ENCODE measurements at places on chromosomes 16 and 17. TPM values are rescaled to one million over a fixed set of nuclear protein-coding genes. Genes with fewer than 3 reads are reported as not detected.

DNA sequence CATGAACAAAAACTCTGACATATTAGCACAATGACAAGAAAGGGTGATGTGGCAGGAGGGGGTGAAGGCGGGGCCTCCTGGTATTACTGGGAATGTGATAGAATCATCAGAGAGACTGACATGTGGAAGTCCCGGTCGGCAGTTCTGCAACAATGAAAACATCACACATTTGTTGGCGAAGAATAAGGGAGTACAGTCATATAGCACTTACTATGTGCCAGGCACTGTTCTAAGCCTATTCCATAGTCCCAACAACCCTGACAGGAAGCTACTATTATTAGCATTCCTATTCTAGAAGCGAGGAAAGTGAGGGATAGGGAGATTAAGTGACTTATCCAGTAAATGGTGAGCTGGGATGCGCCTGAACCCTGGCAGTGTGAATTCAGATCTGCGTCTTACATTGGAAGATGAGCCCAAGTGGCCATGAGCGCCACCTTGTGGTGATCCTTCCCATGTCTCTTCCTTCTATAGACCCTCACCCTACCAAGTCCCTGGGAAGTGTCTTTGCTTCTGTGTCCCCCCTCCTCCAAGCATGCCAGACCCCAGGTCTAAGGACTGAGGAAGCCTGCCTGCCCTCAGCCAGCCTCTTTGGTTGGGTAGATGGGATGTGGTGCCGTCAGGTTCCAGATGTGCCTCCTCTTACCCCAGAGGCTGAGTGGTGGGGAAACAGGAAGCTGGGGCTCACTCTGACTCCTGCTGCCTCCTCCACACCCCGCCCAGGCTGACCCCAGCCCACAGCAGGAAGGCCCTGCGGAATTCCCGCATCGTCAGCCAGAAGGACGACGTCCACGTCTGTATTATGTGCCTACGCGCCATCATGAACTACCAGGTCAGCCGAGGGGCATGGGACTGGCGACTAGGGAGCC lies 14.0 kb downstream of the FMNL1 start:
- no peaks in the 10 kb centered on the region for H3K27me3 ChIP-seq
- no peaks in the 10 kb centered on the region for H3K36me3 ChIP-seq
- DNase-seq: peak; percentile 76
- H3K27ac ChIP-seq: no peak overlapping the region

GRCh38 chr16:361872-362701 lies 8.3 kb downstream of the MRPL28 start:
- no peaks in the 10 kb centered on the region for H3K4me1 ChIP-seq
- H3K4me3 ChIP-seq: no peak overlapping the region
- H3K27ac ChIP-seq: no peak overlapping the region
- peak; percentile 91 for DNase-seq

- no peaks in the 10 kb centered on the region for H3K27me3 ChIP-seq
- H3K4me1 ChIP-seq: no peaks in the 10 kb centered on the region
- DNase-seq: no peak
- H3K4me3 ChIP-seq: no peak overlapping the region
Observed at GRCh38 chr17:59767176-59767575, 59.7 kb downstream of the VMP1 start.

- no peaks in the 10 kb centered on the region for H3K27me3 ChIP-seq
- H3K36me3 ChIP-seq: no peaks in the 10 kb centered on the region
- peak overlapping the region; percentile 94 for H3K27ac ChIP-seq
- H3K4me1 ChIP-seq: no peaks in the 10 kb centered on the region
Observed at GRCh38 chr17:82216301-82217119, 3.9 kb upstream of the CCDC57 start.

GRCh38 chr17:17785407-17785806 lies 51.4 kb downstream of the SREBF1 start:
- H3K4me1 ChIP-seq: peaks cover 32% of the 10 kb centered on the region
- no peak overlapping the region for H3K4me3 ChIP-seq
- H3K27ac ChIP-seq: no peak overlapping the region
- no peak for DNase-seq

- no peaks in the 10 kb centered on the region for H3K36me3 ChIP-seq
- H3K27me3 ChIP-seq: no peaks in the 10 kb centered on the region
- H3K27ac ChIP-seq: no peak overlapping the region
- no peak overlapping the region for H3K4me3 ChIP-seq
- no peaks in the 10 kb centered on the region for H3K4me1 ChIP-seq
Observed at GRCh38 chr17:72691017-72691416, 401.5 kb downstream of the SLC39A11 start.

DNA sequence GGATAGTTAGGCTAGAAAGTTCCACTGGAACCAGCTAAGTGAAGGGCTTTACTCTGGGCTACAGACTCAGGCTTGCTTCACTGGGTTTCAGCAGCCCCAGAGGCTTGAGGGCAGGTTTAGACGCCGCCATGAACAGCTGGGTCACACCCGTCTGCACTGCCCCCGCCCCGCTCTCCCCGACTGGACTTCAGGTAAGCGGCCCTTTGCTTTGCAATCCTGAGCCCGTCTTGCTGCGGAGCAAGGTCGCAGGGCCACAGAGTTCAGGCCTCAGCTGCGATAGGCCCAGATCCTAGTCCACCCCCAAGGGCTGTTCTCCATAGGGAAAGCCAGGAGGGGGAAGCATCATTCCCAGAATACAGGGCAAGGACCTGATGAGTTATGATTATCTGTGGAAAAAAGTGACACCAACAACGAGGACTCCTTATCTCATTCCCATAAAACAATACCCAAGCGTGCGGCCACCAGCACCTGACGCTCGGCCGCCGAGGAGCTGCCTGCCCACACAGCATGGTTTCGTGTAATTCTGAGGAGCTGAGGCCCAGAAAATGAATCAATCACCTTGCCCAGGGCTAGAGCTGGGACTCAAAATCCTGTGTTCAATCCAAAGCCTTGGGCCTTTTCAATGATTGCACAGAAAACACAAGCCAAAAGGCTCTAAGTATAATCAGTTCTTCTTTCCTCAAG lies 20.4 kb downstream of the MEAK7 start:
- no peak overlapping the region for H3K4me3 ChIP-seq
- no peaks in the 10 kb centered on the region for H3K27me3 ChIP-seq
- H3K36me3 ChIP-seq: peaks cover 3% of the 10 kb centered on the region
- no peak for DNase-seq

- DNase-seq: no peak
- no peak overlapping the region for H3K27ac ChIP-seq
- H3K4me3 ChIP-seq: no peak overlapping the region
Observed at GRCh38 chr16:86774931-86775330, 196.6 kb downstream of the FOXL1 start.

GRCh38 chr17:8158267-8159031 lies 4.3 kb downstream of the VAMP2 start:
- peak; percentile 91 for DNase-seq
- H3K27me3 ChIP-seq: no peaks in the 10 kb centered on the region
- H3K36me3 ChIP-seq: peaks cover 2% of the 10 kb centered on the region
- H3K27ac ChIP-seq: peak overlapping the region; percentile 99
- peak overlapping the region; percentile 7 for H3K4me3 ChIP-seq

- DNase-seq: no peak
- H3K4me3 ChIP-seq: no peak overlapping the region
- H3K4me1 ChIP-seq: no peaks in the 10 kb centered on the region
- no peak overlapping the region for H3K27ac ChIP-seq
Observed at GRCh38 chr16:12532871-12533610, 270.6 kb downstream of the CPPED1 start.

DNA sequence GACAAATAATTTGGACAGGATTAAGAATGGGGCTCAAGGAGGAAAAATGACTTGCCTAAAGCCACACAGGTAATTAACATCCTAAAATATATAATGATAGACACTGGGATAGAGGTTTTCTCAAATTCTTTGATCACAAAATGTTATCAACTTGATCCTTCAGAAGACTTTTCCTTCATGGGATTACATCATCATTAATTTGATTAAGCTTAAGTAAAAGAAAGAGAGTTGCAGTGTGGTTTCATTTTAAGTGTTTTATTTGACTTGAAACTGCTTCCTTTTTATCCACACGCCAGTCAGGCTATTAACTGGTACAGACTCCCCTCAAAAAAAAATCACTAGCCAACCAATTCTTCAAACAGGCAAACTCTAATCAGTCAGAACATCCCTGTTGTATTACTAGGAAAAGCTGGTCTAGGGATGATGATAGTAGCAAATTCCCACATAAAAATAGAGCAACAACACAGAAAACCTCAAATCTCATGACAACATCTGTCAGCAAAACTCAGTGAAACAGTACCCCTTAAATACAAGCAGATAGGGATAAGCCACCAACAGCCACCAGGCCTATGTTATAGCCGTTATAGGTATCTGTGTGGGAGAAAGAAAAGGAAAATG lies 32.5 kb downstream of the AKAP10 start:
- H3K4me1 ChIP-seq: no peaks in the 10 kb centered on the region
- H3K27ac ChIP-seq: no peak overlapping the region
- no peak for DNase-seq
- no peaks in the 10 kb centered on the region for H3K27me3 ChIP-seq
- H3K36me3 ChIP-seq: peaks cover 7% of the 10 kb centered on the region

DNA sequence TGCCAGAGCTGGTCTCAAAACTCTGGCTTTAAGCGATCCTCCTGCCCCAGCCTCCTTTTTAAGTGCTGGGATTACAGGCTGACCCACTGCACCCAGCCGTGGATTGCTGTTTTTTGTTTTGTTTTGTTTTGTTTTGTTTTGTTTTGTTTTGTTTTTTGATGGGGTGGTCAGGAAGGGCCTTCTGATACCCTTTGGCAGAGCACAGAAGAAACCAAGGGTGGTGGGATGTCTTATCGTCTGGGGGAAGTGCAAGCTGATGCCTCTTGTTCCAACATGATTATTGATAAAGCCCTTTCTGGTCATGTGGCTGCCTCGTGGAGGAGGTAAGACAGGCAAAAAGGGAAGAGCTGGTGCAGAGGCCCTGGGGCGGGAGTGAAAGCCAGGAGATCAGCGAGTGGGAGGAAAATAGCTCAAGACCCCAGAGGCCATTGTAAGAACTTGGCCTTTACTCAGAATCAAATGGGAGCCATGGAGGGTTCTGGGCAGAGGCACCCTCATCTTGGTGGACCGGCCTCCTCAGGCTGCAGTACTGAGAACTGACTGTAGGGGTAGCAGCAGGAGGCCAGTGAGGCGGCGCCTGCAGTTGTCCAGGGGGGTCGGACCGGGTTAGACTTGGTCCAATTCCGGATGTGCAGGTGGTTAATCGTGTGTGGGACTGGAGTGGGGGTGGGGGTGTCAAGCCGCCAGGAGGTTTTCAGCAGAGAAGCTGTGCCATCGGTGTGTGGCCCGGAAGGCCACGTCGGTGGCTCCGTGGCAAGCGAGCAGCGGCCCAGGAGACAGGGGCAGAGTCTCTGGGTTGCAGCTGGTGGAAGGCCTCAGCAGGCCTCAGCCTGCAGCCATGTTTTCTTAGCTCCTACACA lies 84.4 kb upstream of the GSE1 start:
- H3K4me1 ChIP-seq: no peaks in the 10 kb centered on the region
- no peaks in the 10 kb centered on the region for H3K36me3 ChIP-seq
- H3K4me3 ChIP-seq: no peak overlapping the region

GRCh38 chr17:79077587-79077986 lies 3.0 kb downstream of the ENGASE start:
- no peak for DNase-seq
- peaks cover 17% of the 10 kb centered on the region for H3K36me3 ChIP-seq
- H3K4me1 ChIP-seq: peaks cover 7% of the 10 kb centered on the region
- no peak overlapping the region for H3K4me3 ChIP-seq
- H3K27me3 ChIP-seq: no peaks in the 10 kb centered on the region

DNA sequence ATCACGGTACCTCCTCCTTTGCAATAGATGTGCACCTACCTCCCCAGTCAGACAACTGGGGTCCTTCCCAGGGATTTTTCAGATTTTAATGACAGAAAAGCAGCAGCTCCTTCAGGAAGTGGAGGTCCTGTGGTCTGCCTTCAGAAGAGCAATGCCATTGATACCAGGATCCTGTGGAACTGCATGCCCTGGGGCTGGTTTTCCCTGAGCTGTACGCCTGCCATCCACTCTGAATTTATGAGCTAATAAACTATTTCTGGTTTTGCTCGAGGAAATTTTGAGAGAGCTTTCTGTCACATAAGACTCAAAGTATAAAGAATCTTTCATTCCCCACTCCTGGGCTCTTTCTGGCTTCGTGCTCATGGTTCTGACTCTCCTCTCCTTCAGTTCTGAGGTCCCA lies 10.0 kb upstream of the CCL23 start:
- no peaks in the 10 kb centered on the region for H3K4me1 ChIP-seq
- DNase-seq: no peak
- H3K4me3 ChIP-seq: no peak overlapping the region

- no peaks in the 10 kb centered on the region for H3K27me3 ChIP-seq
- H3K36me3 ChIP-seq: no peaks in the 10 kb centered on the region
- H3K4me1 ChIP-seq: peaks cover 29% of the 10 kb centered on the region
- no peak for DNase-seq
- no peak overlapping the region for H3K4me3 ChIP-seq
Observed at GRCh38 chr16:11080999-11081630, 136.8 kb downstream of the CLEC16A start.

DNA sequence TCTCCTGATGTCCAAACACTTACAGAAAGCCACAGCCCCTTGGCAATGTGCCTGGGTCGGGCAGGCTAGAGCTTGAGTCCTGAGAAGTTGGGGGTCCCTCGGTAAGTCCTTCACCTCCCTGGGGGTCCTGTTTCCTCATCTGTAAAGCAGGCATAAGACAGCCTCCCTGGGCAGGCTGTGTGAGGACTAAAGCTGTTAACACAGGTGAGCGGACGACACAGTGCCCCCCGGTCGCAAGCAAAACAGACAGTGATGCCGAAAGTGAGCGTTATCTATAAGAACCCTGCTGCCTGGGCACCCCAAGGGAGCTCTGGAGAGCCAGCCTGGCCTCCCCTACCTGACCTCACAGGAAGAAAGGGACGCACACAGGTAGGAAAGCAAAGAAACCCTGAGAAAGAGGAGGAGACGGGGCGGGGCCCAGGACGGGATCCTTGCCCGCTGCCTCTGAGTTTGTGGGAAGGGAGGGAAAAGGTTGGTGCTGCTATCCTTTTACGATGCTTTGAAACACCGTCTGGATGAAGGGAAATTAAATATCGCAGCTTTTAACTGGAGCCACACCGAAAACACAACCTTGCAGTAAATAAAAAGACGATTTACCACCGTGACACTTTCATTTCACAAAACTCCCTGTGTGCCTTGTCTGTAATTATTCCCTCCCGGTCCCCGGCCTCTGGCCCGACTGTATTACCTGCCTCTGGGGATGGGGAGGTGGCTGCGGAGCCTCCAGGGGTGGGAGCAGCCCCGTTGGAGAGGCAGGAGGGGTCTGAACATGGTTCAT lies 67.1 kb downstream of the ENGASE start:
- no peak for DNase-seq
- no peak overlapping the region for H3K4me3 ChIP-seq
- peaks cover 4% of the 10 kb centered on the region for H3K4me1 ChIP-seq
- H3K27me3 ChIP-seq: peaks cover 12% of the 10 kb centered on the region

CFAP119 gene
- total RNA-seq: 12.2 TPM

GJD3 gene
- total RNA-seq: 2.6 TPM

MT1X gene
- 223 TPM for total RNA-seq

KCNJ2 gene
- total RNA-seq: 4.4 TPM

CLEC19A gene
- total RNA-seq: not detected

WNT3 gene
- 0.38 TPM for total RNA-seq

COG7 gene
- total RNA-seq: 25.2 TPM

IGF2BP1 gene
- 1.3 TPM for total RNA-seq

MMP15 gene
- total RNA-seq: 31.4 TPM
